ENCODE measurements at places on chromosomes 12 and 14.

DNA sequence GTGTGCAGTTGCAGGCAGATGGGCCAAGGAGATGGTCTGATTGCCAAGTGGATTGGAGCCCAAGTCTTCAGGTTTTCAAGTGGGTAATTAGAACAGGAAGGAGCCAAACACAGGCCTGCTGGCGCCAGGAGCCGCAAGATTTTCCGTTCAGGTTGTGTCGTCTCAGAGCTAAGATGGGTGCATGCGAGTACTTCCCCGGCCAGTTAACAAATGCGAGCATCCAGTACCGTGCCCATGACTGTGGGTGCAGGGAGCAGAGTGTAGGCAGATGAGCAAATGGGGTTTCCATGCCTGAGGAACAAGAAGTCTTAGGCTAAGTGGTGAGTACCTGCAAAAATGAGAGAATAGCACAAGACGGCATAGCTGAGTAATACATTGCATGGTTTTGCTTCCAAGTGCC, 90.5 kb downstream of the CHST11 start:
- DNase-seq, result peak; percentile 95

- DNase-seq, result peak; percentile 91
Observed at GRCh38 chr14:85536833-85537190, 6.9 kb downstream of the FLRT2 start.

DNA sequence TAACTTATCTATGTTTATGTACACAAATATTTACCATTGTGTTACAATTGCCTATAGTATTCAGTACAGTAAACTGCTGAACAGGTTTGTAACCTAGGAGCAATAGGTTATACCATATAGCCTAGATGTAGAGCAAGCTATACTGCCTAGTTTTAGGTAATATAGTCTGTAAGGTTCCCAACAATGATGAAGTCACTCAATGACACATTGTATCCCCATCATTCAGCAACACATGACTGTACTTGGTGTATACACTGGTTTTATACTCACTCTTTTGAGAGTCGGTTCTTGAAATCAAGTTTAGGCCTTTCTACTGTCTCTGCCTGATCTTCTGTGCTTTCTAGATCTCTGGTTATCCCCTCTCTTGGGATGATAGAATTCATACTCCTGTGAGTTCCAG, 5.5 kb downstream of the RNASE1 start:
- DNase-seq, result no peak

- DNase-seq, result no peak
Observed at GRCh38 chr12:82876075-82876474, 189.4 kb downstream of the TMTC2 start.

DNA sequence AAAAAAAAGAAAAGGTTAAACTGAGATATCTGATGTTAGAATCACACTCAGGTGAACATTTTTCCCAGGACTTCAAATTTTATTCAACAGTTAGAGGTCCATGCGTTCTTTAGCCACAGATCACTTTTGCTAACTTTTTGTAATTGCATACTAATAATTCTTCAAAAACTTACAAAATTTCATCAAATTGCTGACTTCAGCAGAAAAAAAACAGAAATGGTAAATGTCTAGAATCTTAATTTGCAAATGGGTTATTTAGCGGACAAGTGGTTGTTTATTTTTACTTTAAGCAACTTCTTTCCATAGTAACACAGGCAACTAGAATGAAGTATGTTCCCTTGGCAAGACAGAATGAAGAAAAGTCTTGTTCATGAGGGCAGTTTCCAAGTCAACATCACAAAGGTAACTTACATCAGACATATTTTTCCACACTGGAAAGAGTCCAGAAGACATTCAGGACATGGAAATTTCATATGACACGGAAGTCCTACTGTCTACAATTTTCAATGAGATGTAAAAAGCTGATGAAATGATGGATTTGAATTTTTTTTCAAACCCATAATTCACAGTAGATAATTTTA, 62.5 kb upstream of the SOX5 start:
- DNase-seq, result no peak

- no peak for DNase-seq
Observed at GRCh38 chr12:38110026-38110699, 206.4 kb upstream of the ALG10B start.

DNA sequence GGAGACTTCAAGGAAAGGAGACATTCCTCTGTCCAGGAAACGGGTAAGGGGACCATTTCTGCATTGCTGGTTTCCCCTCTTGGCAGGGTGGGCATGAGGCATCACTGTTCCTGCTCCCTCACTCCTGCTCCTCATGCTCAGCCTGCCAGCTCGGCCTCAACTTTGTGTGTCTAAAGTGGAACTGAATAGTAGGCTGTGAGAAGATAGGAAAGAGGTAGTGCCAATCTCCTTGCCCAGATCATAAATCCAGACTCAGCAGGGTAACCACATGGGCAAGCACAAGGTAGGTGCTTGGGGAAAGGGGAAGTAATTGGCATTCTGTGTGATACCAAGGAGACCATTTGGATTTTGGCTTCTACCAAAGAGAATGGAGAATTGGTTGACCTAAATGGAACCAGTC, 2.6 kb downstream of the LTB4R start:
- no peak for DNase-seq

DNA sequence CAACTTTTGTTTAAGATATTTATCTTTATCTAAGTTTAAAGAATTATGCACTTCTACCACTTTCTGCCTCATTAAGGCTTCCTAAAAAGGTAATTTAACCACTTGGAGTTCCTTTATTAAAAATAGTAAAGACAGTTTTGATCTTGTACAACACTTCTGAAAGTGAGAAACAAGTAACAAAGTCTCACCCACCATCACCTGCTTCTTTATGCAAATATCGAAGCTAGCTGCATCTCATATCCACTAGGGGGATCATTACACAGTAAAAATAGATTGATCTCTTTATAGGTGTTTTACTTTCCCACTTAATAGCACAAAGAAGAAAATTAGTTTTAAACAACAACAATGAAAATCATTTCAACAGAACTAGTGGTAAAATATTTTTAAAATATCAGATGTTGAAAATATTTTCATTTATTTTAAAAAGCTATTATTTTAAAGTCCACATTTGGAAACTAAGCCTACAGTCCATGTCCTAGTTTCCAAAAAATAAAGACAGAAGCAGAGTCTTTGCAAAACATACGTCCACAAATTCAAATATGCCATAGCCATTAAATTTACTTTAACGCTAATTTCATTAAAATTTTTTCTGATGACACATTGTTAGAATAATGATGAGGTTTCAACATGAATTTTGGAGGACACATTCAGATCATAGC, 160.0 kb upstream of the SOX5 start:
- DNase-seq, result no peak

- DNase-seq, result no peak
Observed at GRCh38 chr12:54166567-54167499, 22.0 kb downstream of the SMUG1 start.

GRCh38 chr12:121930862-121931261, 12.5 kb downstream of the CFAP251 start:
- DNase-seq, result no peak

DNA sequence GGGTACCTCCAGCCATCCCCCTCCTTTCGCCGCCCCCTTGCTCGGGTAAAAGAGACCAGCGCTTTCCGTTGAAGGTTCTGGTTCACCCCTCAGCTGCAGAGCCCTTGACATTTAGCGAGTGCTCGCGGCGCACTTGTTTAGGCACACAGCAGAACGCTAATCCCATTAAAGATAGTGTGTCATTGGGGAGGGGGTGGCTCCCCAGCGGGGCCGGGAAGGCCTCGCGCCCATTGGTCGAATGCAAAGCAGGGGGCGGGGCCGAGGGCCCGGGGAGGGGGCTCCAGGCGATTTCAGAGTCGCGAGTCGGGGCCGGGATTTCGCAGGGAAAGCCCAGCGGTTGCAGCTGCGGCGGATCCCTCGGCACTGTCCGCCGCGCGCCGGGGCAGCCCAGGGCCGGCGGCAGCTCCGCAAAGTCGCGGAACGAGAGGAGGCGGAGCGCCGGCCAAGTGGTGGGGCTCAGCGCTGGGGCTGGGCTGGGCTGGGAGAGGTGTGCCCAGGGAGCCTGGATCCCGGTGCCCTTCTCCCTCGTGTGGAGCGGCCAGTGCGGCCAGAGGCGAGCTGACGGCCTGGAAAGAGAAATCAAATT, 122.9 kb downstream of the TSPAN9 start:
- peak; percentile 83 for DNase-seq

GRCh38 chr12:50072198-50072907, 12.8 kb upstream of the SMARCD1 start:
- no peak for DNase-seq

GRCh38 chr14:61492474-61492873, 171.1 kb downstream of the PRKCH start:
- no peak for DNase-seq

- DNase-seq, result no peak
Observed at GRCh38 chr12:93902736-93903562, 225.8 kb downstream of the CRADD start.

DNA sequence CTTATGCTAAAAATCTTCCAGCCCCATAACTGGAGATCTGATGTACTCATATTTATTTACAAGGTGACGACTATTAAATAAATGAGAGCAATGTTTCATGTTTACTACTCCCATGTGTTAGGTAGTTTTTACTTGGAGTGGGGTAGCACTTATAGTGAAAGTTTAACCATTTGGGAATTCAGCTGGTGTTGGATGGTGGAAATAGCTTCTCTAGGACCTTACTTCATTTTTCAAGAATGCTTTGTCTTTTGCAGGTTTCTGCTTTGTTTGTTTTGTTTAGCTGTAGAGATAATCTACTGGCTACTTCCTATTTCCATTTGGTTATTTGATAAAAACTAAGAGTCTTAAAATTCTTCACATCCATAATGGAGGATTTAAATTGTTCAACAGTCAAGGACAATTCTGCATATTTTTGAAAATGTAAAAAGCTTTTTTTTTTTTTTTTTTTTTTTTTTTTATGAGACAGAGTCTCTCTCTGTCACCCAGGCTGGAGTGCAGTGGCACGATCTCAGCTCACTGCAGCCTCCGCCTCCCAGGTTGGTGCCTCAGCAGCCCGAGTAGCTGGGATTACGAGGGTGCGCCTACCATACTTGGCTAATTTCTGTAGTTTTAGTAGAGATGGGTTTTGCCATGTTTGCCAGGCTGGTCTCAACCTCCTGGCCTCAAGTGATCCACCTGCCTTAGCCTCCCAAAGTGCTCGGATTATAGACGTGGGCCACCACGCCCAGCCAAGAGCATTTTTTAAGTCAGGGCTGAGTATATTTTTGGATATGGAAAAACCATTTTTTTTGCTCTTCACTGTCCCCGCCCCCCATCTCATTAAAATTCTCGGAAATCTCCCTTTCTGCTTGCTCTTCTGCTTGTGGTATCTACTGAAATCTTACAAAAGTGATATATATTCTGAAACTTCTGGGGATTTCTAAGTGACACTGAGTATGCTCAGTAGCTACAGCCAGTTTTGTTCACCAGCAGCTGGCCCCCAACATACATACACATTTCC, 1.4 kb upstream of the ABCD2 start:
- DNase-seq, result peak; percentile 28

GRCh38 chr14:101033446-101034165, 130.1 kb upstream of the RTL1 start:
- no peak for DNase-seq

GRCh38 chr12:132290203-132290540, 39.2 kb downstream of the GALNT9 start:
- no peak for DNase-seq

- DNase-seq, result no peak
Observed at GRCh38 chr12:77153706-77154105, 88.3 kb upstream of the E2F7 start.

DNA sequence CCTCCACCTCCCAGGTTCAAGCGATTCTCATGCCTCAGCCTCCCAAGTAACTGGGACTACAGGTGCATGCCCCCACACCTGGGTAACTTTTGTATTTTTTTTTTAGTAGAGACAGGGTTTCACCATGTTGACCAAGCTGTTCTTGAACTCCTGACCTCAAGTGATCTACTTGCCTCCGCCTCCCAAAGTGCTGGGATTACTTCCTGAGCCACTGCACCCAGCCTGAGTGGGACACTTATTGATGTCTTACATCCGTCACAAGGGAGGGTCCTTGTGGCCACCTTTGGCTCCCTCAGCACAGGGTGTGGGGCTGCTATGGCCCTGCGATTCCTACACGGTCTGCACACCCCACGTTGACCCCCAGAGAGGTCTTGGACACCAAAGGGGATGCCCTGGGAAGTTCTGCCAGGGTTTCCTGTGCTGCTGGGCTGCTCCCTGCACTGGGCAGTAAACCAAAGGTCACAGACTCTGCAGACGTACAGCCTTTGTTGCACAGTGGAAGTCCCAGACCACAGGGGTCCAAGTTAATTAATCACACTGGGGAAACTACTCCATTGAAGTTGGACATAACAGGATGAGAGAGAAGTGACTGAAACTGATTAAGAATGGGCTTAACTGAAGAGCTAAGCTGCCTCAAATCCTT, 95.7 kb downstream of the SAMD4A start:
- DNase-seq, result no peak

GRCh38 chr14:66143387-66144112, 342.6 kb upstream of the CCDC196 start:
- peak; percentile 54 for DNase-seq

DNA sequence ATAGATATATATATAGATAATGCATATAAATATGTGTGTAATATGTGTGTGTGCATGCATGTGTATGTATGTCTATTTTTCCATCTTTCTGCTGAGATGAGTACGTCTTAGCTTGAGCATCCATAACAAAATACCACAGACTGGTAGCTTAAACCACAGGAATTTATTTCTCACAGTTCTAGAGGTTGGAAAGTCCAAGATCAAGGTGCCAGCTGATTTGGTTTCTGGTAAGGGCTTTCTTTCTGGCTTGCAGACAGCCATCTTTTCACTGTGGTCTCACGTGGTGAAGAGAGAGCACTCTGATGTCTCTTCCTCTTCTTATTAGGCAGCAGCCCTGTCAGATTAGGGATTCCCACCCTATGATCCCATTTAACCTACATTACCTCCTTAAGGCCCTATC, 47.3 kb downstream of the ACSM4 start:
- DNase-seq, result no peak

Data from NCI-H524 (cell line).